Stimulated activated CD4-positive, alpha-beta T cell treated with anti-CD3 and anti-CD28 coated beads, TNF-alpha, amount 100 ng/mL, for 1 hour (primary cell): ENCODE measurements at places on chromosomes 5 and 9.

DNA sequence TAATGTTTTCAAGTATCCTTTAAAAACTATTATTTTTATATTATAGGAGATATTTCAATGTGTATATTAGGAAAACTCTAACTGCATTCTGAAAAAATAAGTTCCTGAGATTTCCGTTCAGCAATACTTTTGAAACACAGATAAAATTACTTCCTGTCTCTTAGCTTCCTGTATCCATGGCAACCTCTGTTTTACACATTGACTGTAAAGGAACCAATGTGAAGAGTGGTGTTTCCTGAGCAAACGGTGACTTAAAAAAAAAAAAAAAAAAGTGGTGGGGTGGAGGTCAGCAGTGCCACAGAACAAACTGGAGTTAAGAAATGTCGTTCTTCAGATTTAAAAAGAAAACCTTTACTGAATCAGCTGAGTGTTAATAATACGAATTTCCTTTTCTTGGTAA, at the start of gene LRRC70:
LRRC70 (plus strand) TSS at position 280 of the 400 bp plus-strand sequence. CDS start 620 bp downstream, outside the sequence.
- DNase-seq: no peak

- DNase-seq: no peak
Observed at GRCh38 chr5:115179394-115180164, 9.9 kb upstream of the TRIM36 start.

GRCh38 chr9:124220946-124221451, 36.8 kb upstream of the NEK6 start:
- no peak for DNase-seq

DNA sequence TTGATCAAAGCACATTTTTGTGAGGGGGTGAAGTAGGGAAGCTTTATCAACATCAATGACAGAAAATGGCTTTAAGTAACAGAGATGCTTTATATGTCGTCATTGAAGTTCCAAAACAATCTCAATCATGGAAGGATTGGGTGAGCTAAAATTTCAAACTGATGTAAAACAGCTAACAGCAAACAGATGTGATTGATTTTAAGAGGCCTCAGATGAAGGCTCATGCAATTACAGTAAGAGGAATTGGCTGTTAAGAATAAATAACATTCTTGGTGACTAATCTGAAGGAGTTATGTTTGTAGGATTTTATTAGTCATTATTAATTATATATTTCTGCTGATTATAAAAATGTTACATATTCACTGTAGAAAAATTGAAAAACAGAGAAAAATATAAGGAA, 63.5 kb upstream of the PUM3 start:
- no peak for DNase-seq

GRCh38 chr5:175444060-175444904, at the start of gene DRD1:
TSS of gene DRD1 (minus strand) at chr5:175444182. CDS start at chr5:175443099, 1,083 bp downstream.
- peak; percentile 57 for DNase-seq

DNA sequence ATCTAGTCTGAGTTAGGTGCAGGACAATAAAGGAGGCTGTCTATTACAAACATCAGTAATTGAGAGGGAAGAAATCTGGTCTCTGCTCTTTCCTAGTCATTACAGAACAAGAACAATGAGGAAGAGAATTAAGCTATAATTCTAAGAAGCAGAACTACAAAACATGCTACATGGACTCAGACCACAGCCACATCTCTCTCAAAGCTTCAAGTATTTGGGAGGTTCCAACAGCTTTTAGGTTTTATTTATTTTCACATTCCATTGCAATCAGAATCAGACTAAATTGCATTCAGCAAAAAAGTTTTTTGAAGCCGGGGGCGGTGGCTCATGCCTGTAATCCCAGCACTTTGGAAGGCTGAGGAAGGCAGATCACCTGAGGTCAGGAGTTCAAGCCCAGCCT, 1.1 kb upstream of the GRPEL2 start:
- no peak for DNase-seq

GRCh38 chr5:99926463-99926862, 608.7 kb upstream of the FAM174A start:
- no peak for DNase-seq

- DNase-seq: no peak
Observed at GRCh38 chr5:15864536-15865215, 314.9 kb downstream of the MARCHF11 start.

DNA sequence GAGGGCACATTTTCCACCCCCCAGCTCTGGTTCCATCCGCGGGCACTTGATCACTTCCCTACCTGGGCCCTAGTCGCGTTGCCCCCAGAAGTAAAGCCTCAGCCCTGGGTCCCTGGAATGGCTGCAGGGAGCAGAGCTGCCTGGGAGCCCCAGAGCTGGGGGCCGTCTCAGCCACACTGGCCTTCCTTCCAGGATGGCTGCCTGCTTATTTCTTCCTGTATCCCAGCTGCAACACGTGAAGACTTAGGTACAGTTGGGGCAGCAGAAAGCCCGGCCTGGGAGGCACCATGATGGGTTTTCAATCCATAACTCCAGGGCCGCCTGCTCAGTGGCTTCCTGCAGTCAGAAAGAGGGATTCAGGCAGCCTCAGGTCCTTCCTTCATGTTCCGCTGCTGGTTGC, 232.3 kb downstream of the IRX2 start:
- DNase-seq: no peak

GRCh38 chr9:111986035-111986556, 89.5 kb downstream of the UGCG start:
- DNase-seq: no peak

- no peak for DNase-seq
Observed at GRCh38 chr9:129698254-129698757, 32.9 kb downstream of the PRRX2 start.

DNA sequence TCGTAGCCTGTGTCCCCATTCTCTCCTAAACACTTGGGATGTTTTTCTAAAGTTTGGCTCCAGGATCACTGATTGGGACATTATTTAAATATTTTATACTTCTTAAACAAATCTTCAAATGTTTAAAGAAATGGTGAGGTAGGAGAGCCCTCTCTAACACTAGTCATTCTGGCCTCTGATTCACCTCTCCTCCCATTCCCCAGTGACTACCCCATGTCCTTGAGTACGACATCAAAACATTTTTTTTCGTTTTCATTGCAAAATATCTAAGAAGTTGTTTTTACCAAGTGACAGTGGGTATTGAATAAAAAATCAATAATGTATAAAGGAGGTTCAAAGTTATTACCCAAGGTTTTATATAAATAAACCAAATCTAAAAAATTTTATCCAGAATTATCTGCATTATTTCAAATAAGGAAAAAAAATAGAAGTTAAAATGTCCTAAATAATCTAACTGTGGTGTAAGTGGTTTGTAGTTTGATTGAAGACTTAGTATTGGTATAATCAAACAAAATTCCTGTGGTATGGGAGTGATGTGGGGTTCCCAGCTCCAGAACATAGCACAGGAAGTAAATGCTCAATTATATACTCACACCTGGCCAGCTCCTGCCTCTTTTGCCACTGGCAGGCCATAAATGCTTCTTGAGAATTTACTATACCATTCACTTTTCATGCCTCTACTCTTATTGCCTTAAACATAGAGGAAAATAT, 51.1 kb downstream of the MAST4 start:
- DNase-seq: no peak

GRCh38 chr9:129008986-129009583, 19.0 kb downstream of the SH3GLB2 start:
- no peak for DNase-seq

- DNase-seq: no peak
Observed at GRCh38 chr5:112165399-112165798, 253.7 kb downstream of the EPB41L4A start.

- no peak for DNase-seq
Observed at GRCh38 chr5:77947041-77947428, 170.9 kb upstream of the TBCA start.

GRCh38 chr5:44747396-44747795, 61.4 kb upstream of the MRPS30 start:
- no peak for DNase-seq

GRCh38 chr5:117165068-117165467, 590.4 kb upstream of the SEMA6A start:
- DNase-seq: no peak

DNA sequence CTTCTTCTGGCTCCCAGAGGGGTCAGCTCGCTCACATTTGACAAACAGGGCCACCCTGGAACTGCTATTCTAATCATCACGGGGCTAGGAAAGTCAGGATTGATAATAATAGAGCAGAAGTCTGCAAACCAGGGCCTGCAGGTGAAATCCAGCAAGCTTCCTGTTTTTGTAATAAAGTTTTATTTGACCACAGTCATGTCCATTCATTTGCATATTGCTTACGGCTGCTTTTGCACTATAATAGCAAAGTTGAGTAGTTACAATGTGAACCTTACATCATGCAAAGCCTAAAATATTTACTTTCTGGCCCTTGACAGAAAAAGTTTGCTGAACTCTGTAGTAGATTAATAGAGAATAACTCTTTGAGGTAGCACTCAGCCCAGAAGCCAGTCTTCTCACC, 63.2 kb upstream of the CTXN3 start:
- DNase-seq: no peak

DNA sequence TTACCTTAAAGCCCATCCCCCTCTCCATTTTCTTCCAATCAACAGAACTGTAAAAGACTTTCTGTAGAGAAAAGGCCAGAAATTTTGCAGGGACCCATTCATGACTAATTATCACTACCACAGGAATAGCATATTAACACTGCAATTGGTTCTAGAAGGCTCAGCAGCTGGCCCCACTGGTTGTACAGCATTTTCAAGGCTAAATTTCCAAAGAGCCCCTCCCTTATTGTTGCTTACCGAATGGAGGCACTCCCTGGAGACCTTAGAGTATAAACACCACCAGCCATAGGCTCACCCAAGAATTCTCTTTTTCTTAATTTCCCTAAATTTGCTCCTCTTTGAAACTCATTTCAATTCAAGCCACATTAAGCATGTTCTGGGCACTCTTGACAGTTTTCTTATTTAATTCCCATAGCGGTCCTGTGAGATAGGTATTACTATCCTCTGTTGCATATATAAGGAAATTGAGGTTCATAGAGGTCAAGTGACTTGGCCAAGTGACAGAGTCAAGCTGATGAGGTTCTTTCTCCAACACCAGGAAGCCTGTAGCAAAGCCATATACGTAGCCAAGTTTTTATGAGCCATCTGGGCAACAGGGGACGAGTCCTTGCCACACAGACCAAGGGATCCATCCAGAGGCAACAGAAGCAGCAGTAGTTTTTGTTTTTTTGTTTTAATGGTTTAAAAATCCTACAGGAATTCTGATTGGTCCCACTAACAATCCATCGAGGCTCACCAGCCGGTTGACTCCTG, 83.9 kb upstream of the NR5A1 start:
- DNase-seq: no peak

DNA sequence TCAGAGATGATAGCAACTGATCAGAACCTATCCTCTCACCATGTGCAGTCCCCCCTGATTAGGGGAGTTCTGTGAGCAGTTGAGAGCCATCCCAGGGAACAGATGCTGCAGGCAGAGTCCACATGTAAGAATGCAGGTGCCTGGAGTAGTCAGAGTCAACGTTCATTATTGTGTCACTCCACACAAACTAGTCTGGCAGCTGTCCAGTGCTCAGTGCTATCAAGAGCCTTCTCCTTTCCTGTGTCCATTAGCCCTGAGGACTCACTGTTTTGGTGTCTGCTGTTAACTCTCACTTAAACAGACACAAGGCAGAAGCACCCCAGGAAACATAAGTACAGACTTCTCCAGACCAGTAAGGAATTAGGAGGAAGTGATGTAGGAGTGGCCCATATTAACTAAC, 2.5 kb downstream of the SH3TC2 start:
- no peak for DNase-seq

GRCh38 chr5:147658293-147658932, 124.1 kb downstream of the JAKMIP2 start:
- no peak for DNase-seq

GRCh38 chr9:129557192-129558036, 63.5 kb downstream of the C9orf50 start:
- DNase-seq: no peak

DNA sequence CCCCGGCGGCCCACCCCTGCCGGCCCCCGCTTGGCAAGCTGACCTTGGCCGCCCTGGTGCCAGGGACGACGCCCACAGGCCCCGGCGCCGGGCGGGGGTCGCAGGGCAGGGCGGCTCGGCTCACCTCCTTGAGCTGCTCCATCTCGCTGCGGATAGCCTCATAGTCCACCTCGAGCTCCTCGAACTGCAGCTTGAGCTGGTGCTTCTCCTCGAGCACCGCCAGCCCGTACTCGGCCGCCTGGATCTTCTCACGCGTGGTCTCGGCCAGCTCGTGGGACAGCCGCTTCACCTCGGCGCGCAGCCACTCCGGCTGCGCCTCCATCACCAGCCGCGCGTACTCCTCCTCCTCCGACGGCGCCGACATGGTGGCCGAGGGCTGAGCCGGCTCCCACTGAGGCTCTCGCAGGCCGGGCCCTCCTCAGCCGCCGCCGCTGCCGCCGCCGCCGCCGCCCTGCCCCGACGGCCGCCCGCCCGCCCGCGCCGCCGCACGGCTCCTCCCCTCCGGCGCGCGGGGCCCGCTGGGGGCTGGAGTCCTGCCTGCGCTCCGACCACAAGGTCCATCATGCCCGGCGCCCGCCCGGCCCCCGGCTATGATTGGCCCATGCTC, at the start of gene BICD2:
BICD2 (minus strand) TSS at position 453 of the 607 bp plus-strand sequence; CDS start at position 364, 89 bp downstream.
- DNase-seq: no peak

DNA sequence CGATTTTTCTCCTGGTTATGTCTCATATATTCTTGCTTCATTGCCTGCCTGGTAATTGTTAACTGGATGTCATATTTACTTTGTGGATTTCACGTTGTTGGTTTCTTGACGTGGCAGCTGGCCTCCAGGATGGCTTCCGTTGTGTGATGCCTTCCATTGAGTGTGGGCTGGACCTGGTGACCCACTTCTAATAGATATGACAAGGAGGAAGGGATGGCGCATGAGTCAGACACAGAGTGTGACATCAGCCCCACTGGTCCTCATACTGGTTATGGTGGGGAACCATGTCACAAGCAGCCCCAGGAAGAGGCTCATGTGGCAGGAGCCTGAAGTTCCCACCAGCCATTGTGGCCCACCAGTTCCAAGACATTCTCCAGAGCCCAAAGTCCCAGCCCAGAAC, 6.4 kb upstream of the PAEP start:
- no peak for DNase-seq

DNA sequence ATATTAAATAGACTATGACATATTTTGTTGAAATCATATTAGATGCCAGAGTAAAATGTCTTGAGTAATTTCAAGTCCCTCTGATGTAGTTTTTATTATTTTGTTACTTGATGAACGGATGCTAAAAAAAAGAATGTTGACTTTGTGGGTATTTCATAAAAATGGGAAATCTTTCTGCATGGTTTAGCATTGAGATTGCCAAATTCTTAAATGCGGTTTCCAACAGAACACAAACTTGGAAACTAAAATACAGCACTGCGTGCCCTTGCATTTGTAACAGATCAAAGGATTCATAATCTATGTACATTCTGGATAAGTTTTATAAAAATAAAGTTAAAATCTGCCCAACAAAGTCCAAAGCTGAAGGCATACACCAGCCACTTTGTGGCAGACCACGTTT, 425.5 kb upstream of the DAB2 start:
- DNase-seq: no peak
